ENCODE measurements at places on chromosomes 7 and 10.

DNA sequence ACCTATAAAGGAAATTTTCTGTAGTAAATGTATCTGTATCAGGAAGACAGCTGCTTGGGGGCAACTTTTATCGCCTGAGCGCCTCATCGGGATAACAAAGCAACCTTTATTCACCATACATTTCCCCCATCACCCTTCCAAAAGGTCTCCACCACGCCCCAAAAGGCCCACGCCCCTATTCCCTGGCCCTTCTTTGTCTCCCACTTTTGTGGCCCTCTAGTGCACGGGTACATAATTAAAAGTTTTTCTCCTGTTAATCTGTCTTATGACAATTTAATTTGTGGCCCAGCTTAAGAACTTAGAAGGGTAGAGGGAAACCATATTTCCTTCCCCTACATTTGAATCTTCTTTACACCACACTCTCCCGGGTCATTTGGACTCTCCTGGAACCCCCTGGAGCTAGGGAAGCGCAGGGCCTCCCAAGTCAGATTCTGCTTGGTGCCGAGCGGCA, 625 bp downstream of the RP9 start:
- DNase-seq = no peak

GRCh38 chr7:131648491-131648890, 92.1 kb upstream of the PODXL start:
- no peak for DNase-seq

DNA sequence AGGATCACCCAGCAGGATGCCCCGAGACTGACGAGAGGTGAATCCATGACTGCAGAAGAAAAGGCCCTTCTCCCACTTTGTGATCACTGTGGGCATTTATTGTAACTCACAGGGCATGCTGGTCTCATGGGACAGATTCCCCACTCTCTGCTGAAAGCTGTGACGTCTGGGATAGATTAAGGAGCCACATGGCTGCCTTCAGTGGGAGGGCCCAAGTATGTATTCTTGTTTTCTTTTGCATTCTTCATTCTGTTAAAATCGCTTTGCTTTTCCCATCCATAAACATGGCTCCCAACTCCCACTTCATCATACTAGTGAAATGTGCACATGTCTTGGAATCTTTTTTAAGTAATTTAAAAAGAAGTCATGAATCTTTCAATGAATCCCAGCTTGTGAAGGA, 67.2 kb downstream of the FAM107B start:
- DNase-seq = no peak

DNA sequence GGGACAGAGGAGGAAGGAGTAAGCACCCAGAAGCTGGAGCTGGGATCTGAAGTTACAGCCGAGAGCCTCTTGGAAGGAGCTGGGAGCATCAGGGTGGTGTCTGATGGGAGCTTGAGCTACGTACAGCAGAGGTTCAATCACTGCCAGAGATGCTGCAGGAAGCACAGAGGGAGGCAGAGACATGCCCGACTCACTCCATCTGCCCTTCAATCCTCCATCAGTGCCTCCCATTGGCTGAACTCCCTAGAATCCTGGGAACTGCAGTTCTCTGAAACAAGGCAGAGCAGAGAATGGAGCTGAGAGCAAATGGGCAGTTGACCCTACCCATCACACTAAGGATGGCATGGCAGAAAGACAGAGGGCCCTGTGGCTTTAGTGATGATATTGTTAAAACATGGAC, 40.0 kb upstream of the CTBP2 start:
- DNase-seq = no peak

DNA sequence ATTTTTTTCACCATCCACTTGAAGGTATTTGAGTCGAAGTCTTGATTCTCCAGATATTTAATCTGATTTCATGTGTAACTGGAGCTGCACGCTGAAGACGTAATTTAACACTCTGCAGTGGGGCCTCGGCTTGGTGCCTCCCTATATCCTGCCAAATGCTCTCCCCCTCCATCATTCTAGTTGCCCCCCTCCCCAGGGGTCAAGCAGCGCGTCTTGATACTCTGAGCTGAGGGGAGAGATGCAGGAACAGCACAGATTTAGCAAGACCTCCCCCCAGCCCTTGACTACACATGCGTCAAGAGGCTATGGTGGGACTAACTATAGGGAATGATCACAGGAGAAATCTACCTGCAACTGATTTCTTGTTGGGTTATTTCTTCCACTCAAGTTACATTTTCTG, 85.8 kb downstream of the PRPF18 start:
- DNase-seq = no peak

DNA sequence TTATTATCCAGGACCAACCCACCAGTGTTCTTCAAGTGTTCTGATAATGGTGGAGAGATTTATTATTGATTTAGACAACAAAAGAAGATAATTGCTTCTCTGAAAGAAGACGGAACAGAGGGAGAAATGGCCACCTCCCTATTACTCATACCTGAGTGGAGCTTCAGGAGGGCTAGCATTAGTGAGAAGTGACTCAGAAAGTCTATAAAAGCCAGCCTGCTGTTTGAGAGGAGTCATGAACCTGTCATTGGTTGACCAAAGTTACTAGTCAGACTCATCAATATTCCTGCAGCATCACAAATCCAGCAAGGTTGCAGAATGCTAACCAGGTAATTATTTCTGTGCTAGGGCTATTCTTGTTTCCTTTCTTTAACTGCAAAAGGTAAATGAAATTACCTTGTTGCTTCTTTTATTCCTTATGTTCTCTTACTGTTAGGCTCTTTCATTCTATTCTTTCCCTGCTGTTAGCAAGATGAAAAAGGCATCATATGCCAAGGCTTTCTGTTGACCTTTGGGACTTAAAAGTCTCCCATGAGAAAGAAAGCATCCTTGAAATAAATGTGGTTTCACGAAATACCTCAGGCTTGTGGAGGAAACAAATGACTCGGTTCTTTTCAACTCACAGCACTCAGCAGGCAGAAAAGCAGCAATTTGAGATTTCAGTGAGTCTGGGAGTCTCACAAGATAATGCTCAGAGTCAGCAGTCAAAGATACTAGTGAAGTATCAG, 256.4 kb upstream of the PHYHIPL start:
- no peak for DNase-seq

- no peak for DNase-seq
Measured at GRCh38 chr10:4543938-4544533, 282.0 kb upstream of the AKR1E2 start.

- DNase-seq = no peak
Measured at GRCh38 chr10:100872034-100872791, 40.5 kb upstream of the SLF2 start.

GRCh38 chr10:66772548-66773471, 153.0 kb upstream of the LRRTM3 start:
- DNase-seq = no peak

- DNase-seq = no peak
Measured at GRCh38 chr7:42765931-42766330, 145.9 kb downstream of the C7orf25 start.

DNA sequence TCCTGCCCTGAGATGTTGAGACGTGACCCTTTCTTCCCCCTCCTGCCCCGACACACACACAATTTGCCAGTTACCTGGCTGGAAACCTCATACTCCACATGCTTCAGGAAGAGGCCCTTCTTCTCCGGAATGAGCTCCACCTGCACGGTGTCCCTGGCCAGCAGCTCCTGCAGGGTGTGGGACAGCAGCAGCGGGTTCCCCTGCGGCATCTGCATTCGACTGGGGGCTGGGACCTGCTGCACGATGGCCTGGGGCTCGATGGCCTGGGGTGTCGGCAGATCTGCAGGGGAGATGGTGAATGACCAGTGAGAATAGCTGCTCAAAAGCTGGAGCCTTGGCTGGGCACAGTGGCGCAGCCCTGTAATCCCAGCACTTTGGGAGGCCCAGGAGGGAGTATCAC, 36.0 kb downstream of the NUDT1 start:
- no peak for DNase-seq

DNA sequence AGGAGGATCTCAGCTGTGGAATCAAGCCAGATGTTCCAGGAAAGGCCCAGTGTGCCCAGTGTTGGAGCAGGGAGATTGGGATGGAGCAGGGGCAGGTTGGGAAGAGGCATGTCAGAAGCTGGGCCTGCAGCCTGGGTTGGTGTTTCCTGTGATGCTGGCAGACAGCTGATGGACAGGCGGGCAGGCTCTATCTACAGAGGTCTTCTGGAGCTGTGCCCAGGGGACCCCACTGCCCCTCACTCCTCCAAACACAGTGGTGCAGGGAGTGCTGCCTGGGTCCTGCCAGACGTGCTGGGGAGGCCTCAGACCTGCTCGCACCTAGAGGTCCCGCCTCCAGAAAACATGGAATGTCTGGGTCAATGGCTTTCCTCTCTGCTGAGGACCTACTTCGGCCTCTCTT, 182.9 kb upstream of the TCERG1L start:
- DNase-seq = no peak

DNA sequence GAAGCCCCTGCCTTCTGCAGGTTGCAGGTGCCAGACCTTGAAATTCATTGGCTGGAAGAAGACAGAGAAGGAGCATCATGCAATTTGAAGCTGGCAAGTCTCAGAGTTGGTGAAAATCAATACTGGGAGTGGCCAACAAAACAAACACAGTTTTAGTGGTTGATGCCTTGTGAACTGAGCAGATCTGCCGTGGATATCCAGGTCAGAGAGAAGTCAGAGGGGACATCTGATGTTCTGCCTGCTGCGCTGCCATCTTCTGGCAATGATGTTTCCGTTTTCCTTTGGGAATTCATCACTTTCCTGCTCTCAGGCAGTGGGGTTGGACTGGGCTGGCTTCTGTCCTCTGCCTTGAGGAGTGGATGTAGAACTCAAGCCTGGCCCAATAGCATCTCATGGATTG, 132.0 kb downstream of the RPS24 start:
- DNase-seq = no peak

- no peak for DNase-seq
Measured at GRCh38 chr10:103080891-103081581, 112.0 kb downstream of the NT5C2 start.

- no peak for DNase-seq
Measured at GRCh38 chr7:141691961-141692360, 10.0 kb downstream of the DENND11 start.

- DNase-seq = no peak
Measured at GRCh38 chr10:31468536-31468859, 149.5 kb downstream of the ZEB1 start.

DNA sequence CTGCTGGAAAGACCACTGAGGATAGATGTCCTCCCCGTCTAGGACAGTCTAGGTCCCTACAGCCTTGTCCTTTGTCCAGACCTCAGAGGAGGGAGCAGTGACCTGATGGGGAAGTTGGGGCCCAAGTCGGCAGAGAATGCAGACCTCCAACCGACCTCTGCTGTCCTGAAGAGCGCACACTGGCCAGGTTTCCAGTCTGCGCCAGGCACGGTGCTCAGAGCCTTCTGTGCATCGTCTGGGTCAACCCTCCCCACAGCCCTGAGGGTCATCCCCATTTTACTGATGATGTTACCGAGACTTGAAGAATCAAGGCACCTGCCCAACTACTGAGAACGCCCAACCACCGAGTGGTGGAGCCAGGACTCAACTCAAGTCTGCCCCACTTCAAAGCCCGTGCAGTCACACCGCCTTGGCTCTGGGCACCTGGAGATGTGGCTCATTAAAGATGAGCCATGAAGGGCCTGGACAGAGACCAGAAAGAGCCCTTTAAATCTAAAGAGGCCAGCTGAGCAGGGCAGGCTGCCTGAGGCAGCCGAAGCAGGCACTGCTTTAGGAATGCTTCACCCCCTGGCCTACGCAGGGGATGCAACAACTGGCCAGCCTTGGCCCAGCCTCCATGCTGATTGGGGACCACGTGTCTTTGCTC, 4.4 kb downstream of the ITPRIP start:
- DNase-seq = no peak

DNA sequence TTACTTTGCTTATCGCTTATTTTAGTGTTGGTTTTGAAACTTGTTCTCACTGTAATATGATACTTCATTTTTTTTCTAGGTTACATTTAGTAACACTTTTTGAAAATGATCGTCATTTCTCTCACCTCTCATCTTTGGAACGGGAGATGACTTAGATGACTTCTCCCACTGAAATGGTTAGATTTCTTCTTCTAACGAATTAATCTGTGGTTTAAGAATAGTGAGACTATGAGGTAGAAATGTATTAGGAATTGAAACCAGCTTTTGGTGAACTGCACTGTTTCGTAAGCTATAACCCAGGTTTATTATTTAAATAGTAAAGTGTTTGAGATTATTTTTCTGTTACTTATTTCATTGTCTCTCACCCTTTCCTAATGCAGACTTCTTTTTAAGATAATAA, 93.7 kb downstream of the PRR15 start:
- no peak for DNase-seq

- DNase-seq = no peak
Measured at GRCh38 chr10:99681553-99681952, 22.2 kb downstream of the ENTPD7 start.

DNA sequence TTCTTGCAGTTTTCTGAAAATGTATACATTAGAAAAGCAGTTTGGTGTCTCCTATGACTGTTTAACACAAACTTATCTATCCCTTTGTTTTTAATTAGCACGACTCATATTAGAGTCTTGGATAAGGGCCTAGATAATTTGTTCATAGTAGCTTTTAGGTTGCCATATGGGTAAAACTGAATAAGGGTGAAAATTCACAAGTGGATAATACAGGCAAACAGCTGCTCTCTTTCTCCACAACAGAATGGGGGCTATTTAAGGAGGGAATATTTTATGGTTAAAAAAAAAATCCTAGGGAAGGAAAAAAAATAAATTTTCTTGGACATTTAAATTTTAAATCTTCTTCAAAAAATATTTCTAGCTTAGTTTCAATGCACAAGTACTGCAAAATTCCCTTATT, 1416.1 kb downstream of the GATA3 start:
- DNase-seq = no peak

GRCh38 chr10:89458784-89459183, 44.4 kb downstream of the IFIT5 start:
- no peak for DNase-seq

- no peak for DNase-seq
Measured at GRCh38 chr10:130190737-130191115, 54.5 kb downstream of the GLRX3 start.

DNA sequence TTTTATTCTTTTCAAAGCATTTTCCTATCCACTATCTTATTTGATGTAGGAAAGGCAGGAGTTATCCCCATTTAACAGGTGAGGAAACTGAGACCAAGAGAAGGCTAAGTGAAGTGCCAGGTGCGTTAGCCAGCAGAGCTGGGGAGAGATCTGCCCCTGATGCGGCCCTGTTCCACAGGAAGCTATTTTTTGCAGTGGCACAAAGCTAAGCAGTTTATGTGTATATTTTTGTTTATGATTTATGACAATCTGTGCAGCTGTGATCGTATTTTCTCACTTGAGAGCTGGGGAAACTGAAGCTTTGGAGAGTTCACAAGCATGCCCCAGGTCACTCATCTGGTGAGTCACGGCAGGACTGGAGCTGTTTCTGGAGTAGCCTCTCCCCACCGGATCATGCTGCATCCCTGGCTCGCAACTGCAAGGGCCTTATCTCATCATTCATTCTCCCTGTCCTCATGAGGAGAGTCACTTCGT, 38.8 kb downstream of the SLC29A3 start:
- DNase-seq = no peak

DNA sequence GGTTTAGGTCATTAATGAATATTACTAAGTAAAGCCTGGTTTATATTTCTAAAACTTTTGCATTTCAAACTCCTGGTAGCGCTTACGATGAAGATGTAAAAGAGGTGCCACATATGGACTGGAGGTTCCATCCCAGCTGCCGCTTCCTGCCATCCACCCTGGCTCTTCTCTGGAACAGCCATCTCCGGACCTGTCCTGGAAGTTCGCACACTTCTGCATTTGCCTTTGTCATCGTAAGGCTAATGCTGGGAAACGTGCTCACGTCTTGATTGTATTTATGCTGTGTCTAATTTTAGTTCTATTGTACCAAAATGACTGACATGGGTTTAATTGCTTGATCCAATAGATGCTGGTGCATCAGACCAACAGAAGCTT, 103.1 kb downstream of the HIPK2 start:
- DNase-seq = no peak

- no peak for DNase-seq
Measured at GRCh38 chr7:128044064-128044463, 12.8 kb upstream of the LRRC4 start.
